ENCODE measurements at places on chromosomes 6 and 20.

DNA sequence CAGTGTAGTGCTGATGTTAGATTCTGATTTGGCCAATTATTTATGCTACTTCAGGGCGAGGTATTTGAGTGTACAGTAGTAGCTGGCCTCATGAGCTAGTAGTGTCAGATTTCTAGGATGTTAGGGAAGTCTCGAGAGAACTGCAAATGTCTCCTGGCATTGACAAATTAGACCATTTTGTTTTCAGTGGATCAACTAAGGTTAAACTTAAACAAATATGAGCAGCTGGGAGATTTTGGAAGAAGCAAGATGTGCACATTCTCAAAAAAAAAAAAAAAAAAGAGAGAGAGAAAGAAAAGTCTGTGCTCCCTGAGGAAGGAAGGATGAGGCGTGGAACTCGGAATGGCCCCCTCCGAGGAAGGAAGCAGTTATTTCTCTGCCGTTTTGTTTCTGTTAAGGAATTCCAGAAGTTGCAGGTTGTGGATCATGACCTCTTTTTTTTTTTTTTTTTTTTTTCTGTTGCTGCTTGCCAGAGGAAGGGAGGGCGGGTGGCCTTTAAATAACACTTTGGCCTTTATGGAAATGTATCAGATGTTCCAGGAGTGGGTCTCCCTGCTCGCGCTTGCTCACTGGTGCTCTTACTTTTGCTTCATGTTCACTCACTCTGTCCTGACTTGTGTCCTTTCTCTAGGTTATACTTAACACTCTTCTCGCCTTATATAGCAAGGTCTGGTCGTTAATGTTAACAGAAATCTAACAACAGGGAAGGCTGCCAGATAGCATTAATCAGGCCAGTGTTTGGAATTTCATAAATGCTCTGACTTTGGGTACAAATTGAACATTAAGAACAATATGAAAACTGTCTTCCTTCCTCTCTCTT is 124.4 kb downstream of the TCP11 start:
- no peak for DNase-seq

DNA sequence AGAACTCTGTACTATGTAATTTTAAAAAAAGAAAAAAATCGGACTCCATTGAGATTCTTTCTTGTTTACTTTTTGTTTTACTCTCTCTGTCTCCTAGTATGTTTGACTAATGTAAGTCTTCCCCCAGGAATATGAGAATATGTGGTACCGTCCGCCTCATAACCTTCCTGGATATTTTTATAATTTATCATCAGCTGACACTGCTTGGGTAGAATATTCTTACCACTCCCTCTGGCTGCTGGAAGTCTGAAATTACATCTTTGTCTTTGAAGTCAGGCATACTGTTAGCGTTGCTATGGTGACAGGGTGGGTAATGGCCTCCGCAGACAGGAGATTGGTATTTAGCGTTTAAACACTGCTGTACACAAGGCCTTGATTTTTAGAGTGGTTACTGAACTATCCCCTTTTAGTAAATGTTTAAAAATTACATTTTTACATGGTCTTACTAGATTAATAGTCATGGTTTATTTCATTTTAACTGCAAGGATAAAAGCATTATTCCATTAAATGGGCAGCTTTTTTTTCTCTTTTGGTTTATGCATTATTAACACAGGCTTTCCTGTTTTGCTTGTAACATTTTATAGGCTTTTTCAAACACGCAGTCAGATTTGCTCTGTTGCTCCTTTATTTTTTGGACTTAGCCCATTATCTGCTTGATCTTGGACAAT is 176.4 kb downstream of the ARID1B start:
- DNase-seq, result no peak

GRCh38 chr6:89413006-89413400 is 930 bp upstream of the RRAGD start:
- DNase-seq, result no peak

DNA sequence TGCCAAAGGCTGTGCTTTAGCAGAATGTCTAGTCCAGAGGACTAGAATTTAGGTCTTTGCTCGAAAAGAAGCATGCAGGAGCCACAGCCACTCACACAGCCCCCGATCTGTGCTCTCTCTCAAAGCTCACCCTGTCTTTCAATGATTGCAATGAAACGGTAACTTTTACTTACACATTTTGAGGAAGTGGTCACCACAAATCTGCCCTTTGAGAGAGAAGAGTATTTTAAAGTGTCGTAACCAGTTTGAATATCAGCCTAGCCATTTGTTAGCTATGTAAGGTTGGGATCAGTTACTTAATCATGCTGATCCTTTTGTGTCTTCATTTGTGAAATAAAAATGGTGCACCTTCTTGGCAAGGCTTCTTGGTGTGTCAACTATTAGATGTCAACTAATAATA is 209.0 kb downstream of the TFAP2A start:
- no peak for DNase-seq

DNA sequence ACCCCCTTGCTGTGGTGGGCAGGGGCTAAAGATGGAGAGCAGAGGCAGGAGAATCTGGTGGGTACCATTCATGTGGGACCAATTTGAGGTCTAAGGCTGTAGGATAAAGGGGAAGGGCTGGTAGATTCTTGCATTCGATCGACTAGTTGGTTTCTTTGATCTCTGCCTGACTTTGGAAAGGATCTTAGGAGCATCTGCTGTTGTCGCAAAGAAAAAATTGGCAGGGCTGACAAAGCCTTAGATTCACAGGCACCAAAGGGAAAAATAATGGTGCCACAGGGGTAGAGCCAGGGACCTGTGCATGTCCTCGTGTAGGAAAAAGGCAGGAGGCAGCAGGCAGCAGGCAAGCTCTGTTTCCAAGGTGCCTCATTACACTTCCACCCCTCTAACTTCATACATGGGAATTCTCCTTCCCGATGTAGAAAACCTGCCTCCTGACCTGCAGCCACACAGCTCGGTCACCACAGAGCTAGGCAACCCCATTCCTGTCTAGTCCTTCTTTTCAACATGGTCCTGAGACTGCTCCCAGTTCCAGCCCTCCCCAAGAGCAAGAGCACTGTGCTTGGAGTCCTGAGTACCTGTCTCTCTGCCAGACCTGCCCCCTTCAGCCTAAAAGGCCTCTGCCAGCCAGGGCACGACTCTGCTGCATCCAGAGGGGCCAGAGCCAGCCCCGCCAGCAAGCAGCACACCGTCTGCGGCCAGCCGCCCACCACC is 71.9 kb downstream of the FGD2 start:
- DNase-seq, result no peak

GRCh38 chr6:134250776-134251175 is 67.1 kb downstream of the SGK1 start:
- DNase-seq, result no peak

- no peak for DNase-seq
Observed at GRCh38 chr6:113825781-113826180, 31.4 kb upstream of the MARCKS start.

DNA sequence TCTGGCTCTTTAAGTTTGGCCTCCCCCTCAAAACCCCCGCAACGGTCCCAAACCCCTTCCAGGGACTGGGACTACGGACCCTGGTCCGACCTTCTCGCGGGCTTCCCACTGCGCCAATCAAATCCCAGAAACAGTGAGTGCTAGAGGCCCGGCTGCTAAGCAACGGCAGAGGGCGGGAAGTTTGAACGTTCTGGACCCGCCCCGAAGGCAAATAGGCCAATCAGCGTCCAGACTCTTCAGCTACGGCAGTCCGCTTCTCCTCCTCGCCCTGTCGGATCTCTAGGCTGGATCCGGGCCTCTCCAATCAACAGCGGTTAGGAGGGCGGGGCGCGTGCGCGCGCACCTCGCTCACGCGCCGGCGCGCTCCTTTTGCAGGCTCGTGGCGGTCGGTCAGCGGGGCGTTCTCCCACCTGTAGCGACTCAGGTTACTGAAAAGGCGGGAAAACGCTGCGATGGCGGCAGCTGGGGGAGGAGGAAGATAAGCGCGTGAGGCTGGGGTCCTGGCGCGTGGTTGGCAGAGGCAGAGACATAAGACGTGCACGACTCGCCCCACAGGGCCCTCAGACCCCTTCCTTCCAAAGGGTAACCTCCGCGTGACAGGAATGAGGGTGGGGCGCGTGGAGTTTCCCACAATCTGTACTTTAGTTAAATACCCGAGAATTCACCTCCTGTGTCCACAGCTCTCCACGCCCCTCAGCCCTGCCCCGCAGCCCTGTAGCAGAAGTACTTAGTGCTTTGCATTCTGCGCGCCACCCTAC is at the start of gene MSH5:
Gene MSH5, plus strand, starts transcription at position 367 of the 758 bp plus-strand sequence. CDS start 462 bp downstream, outside the sequence.
- DNase-seq, result peak; percentile 89

GRCh38 chr6:97066056-97066455 is 141.5 kb downstream of the KLHL32 start:
- DNase-seq, result no peak

DNA sequence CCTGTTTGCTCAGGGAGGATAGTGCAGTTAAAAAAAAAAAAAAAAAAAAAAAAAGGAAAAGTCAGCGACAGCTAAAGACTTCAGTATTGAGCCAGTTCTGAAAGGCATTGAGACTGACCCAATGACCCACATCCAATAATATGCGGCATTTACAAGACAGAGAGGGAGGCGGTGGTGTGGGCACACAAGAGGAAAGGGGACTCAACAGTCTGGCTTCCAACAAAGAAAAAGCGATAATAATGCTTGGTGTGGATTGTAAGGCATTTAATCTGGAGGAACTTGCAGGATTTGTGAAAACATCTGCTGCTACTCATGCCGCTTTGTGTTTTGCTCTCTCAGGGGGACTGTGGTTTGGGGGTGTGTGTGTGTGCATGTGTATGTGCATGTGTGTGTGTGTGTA is 784.3 kb upstream of the CHD6 start:
- DNase-seq, result no peak

DNA sequence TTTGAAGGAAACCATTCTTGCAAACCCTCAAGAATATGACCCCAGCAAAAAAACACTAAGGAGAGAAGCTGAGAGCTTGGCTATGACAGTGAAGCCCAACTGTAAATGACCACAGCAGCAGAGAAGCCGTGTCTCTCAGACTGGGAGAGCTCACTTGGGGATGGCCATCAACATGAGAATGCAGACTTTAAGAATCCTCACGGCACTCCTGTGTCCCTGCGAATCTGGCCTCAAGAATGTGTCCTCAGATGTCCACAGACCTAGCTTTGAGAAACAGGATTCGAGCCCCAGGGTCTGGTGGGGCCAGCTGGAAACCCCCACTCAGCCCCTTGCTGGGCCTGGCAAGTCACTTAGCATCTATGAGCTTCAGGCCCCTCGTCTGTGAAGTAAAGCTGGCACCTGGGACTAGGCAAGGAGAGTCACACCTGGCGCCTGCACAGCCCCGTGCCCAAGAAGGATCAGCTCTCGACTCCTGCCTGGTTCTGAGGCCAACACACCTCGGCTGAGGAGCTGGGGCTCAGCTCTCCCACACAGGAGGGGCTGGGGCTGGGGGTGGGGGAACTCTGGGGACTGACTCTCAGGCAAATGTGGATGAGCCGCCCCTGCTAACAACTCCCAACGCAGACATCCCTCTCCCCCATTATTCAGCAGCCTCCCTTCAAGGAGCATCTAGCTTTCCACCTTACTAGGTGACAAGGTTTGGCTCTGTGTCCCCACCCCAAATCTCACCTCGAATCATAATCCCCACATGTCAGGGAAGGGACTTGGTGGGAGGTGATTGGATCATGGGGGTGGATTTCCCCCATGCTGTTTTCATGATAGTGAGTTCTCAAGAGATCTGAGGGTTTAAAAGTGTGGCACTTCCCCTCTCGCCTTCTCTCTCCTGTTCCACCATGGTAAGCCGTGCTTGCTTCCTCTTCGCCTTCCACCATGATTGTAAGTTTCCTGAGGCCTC is 97.7 kb downstream of the GRM4 start:
- no peak for DNase-seq

- DNase-seq, result no peak
Observed at GRCh38 chr6:88725111-88725975, 238.1 kb downstream of the RNGTT start.

DNA sequence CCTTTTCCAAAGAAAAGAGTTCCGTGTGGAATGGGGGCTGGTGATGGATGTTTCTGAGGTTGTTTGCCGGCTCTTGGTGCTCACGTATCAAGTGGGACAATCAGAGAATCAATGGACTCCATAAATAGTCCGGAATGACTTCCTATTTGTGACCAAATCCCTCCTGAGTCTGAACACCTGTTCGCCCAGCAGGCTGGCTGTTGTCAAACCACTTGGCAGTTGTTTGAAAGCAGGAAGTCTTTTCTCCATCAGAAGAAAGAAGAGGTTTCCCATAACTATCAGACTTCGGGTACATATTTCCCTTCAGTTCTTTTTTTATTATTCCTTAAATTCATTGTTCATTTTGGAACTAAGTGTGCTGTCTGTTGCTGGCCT is 154.7 kb upstream of the RIN2 start:
- DNase-seq, result no peak

GRCh38 chr20:10972219-10972860 is 298.5 kb upstream of the JAG1 start:
- no peak for DNase-seq

DNA sequence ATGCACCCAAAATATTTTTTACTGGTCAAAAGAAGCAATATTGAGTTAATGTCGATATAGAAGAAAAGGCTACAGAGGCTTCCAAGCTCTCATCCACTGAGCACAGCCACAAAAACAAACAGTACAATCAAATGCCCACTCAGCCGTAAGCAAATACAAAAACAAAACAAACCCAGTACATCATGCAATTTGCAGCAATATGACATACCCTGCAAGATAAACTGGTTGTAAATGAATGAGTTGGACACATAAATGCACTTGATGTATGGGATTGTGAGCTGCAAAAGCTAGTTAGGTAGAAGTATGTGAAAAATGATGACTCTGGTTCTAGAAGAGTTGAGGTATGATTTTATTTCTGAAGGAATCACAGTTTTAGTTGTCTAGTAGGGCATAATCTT is 83.9 kb downstream of the SESN1 start:
- DNase-seq, result no peak

DNA sequence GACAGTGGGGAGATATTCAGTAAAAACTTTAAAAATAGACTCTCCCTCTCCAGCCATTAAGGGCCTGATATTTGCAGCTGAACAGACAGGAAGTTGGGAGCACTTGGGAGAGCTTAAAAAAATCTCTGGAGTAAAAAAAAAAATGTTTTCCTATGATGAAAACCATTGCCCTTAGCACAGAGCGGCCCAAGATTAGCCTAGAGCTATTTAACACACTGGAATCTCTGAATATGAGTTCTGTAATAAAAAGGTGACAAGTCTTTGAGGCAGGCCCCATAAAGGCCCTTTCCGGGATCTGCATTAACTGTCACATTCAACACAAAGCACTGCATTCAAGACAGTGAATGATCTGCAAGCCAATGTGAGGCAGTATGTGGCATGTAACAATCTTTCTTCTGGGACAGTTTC is 393.7 kb downstream of the ZFAND3 start:
- no peak for DNase-seq

- no peak for DNase-seq
Observed at GRCh38 chr6:25387483-25387882, 108.3 kb downstream of the CARMIL1 start.

DNA sequence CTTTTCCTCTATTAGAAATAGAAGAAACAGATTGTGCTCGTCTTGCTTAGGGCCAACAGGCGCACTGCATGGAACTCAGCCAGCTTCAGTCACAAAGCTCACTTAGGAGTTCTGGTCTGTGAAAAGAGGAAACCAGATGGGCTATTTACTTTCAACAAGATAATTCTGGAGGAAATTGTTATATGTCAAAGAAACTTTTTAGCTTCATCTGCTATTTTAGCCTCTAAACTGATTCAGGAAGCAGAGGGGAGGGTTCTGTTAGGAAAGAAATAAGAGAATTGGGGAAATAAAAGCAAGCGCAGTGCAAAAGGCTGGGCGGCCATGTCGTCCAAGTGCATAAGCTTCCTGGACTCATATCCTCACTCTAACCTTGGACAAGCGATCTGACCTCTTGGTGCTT is 21.3 kb downstream of the PRKN start:
- DNase-seq, result no peak

GRCh38 chr20:53466279-53466678 is 127.4 kb downstream of the ZNF217 start:
- no peak for DNase-seq

Data from stimulated activated CD8-positive, alpha-beta memory T cell treated with anti-CD3 and anti-CD28 coated beads, Interleukin-7, amount 100 ng/mL, for 1 hour (primary cell).